ENCODE measurements at places on chromosomes 11 and 22.

DNA sequence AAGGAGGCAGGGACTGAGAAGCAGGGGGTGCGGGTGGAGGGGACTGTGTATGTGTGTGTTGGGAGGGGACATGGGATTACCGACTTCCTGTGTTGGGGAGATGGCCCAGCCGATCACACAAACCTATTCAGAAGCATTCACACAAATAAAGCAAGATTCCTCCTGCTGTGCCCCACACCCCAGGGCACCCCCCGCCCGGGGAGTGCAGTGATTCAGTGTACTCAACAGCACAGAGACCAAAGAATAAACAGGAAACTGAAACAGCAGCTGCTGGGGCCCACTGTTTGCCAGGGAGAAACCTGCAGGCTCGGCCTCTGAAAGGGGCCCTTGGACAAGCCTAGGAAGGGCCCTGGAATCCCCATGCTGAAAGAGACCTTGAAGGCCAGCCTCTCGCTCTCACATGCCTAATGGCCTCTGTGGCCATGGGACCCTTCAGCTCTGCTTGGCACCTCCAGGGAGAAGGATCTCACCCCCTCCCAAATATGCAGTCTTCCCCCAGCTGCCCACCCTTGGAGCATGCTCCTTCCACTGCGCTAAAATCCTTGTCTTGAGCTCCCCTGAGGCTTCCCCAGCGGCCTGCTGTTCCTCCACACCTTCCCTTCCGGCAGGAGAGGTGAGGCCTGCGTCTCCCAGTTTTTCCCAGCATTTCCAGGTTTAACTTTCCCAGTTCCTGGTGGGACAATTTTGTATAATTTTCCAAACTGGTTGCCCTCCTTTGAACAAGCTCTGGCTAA lies 72.9 kb downstream of the CSNK2A3 start:
- ATAC-seq: peak; percentile 17

GRCh38 chr22:35554297-35554845 lies 13.7 kb downstream of the RASD2 start:
- no peak for ATAC-seq

- ATAC-seq: no peak
Measured at GRCh38 chr11:12353534-12353933, 23.8 kb upstream of the PARVA start.

- ATAC-seq: no peak
Measured at GRCh38 chr11:115450519-115450918, 53.7 kb downstream of the CADM1 start.

- no peak for ATAC-seq
Measured at GRCh38 chr11:98965358-98965757, 55.4 kb upstream of the CNTN5 start.

DNA sequence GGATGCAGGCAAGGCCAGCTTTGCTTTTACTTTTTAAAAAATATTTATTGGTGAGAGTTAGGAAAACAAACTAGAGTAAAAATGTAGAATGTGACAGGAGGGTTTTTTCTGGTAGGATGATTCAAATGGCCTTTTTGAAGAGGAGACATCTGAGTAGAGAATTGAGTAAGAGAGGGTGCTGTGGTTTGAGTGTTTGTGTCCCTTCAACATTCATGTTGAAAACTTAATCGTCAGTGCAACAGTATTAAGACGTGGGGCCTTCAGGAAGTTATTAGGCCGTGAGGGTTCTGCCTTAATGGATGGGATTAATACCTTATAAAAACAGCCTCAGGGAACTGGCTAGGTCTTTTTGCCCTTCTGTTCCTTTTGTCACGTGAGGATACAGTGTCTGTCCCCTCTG lies 288.8 kb upstream of the C11orf87 start:
- ATAC-seq: no peak

DNA sequence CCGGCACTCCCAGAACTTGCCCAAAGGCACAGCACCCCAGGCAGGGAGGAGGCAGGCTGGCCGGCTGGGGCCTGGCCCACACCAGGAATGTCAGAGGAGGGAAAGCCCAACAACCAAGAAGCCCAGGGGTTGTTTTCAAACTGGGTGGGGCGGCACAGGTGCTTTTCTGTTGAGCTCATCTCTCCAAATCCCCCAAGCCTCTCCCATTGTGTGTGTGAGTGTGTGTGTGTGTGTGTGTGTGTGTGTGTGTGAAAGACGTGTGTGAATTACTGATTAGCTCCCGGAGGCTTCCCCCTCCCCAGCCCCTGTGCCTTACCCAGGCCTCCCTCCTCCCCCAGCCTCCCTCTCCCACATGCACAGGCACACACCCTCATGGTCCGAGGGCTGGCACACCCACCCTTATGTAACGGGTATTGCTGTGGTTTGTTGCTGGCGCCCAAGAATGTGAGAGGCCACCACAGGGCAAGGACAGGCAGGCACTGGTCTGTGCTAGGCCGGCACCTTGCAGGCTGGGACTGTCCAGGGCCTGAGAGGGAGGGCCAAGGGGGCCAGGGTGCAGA lies 15.9 kb downstream of the TRIM29 start:
- ATAC-seq: no peak

DNA sequence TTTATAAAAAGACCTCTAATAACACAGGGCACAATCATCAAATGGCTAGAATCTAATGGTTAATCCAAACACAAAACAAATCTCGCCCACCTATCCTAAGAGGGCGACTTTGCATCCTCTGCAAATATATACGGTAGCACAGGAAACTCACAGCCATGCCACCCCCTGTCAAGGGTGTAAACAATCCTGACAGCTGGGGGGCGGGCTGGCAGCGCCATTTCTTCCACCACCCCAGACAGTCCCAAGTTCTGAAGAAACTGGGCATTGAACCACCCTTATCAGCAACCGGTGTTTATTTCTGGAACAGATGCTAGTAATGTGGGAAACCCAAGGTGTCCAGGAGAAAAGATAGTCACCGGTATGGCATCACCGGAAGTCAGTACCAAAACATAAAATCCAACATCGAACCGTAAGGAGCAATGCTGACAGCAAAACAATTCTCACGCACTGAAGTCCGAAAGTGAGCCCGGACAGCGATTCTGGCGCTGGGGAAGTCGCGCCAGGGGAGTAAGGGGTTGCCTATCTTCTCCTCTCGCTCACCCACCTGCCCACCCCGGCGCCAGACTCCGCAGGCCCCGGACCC lies 825 bp downstream of the FBXO3 start:
- peak; percentile 19 for ATAC-seq
